CD14-positive monocyte (primary cell): ENCODE measurements at places on chromosomes 13 and 19.

DNA sequence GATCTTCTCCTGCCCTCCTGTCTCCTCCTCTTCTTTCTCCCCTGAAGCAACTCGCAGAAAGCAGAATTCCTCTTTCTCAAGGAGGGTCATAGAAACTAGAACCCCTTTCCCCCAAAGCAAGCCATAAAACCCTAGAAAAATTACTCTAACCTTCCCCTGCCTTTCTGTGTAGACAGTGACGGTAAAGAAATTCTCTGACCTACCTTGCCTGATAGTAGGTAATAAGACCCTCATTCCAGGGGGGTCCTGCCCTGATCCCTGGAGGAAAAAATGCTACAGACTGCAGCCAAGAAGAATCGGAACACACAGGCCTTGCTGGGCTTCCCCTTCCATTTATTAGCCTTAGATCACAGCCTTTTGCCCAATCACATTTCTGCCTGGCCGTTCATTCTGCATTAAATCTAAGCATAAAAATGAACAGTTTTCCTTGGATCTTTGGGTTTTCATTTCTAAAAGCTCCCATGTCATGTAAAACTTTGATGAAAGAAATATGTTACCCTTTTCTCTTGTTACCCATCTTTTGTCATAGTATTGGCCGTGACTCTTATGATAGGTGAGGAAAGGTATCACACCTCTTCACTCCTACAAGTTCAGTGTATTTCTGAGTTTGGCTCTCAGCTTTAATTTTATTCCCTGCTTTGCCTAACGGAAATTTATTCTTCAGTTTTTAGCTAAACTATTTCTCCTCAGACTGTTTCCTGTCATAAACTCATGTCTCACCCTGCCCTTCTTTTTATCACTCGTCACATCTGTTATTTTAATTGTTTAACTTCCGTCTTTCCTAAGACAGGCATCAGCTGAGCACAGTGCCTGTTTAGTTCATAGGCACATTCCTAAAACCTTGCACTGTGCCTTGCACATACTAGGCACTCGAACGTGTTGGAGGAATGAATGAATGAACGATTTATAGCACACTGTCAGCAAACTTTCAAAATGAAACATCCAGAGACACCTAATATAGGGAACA is 20.4 kb upstream of the CPB2 start:
- no peak for DNase-seq

GRCh38 chr13:45341799-45342500 is 967 bp upstream of the TPT1 start:
- DNase-seq, result peak; percentile 71

GRCh38 chr19:34305221-34306083 is 51.1 kb downstream of the GARRE1 start:
- no peak for DNase-seq

GRCh38 chr13:112053744-112054615 is 13.0 kb upstream of the SOX1 start:
- no peak for DNase-seq

DNA sequence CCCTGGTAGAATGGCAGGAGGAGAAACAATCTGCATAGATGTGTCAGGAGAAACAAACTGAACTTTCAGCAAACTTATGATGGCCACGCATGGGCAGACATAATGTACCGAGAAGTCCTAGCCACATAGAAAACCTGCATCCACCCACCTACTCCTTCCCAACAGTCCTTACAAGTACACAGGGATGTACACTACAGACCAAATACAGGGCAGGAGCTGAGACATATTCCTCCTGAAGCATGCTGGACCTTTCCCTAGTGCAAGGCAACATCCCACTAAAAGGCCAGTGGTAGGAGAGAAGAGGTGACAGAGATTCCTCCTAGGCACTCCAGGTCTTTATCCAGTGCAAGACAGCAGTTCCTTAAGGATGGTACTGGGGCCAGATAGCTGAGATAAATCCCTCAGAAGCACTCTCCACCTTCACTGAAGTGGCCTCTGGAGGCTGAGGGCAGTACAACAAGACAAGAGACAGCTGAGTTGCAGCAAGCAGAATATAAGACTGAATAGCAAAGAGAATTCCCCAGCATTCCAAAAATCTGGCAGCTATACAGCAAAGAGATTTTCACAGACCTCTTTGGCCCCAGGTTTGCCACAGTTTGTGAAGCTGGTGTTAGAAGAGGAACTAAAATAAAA is 18.3 kb downstream of the VWA8 start:
- no peak for DNase-seq

- DNase-seq, result no peak
Observed at GRCh38 chr13:52798770-52799430, 49.5 kb downstream of the PCDH8 start.

DNA sequence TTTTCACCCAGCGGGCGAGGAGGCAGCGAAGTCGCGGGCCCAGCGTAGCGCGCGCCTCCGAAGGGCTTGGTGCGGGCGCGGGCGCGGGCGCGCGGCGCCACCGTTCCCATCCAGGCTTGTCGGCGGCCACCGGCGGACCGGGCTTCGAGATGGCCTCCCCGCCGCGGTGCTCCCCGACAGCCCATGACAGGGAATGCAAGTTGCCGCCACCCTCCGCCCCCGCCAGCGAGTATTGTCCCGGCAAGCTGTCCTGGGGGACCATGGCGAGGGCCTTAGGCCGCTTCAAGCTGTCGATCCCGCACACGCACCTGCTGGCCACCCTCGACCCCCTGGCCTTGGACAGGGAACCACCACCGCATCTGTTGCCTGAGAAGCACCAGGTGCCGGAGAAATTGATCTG is at the start of gene WDR88:
WDR88 (plus strand) TSS at position 94 of the 400 bp plus-strand sequence; CDS start at position 150, 56 bp downstream.
- DNase-seq, result no peak

DNA sequence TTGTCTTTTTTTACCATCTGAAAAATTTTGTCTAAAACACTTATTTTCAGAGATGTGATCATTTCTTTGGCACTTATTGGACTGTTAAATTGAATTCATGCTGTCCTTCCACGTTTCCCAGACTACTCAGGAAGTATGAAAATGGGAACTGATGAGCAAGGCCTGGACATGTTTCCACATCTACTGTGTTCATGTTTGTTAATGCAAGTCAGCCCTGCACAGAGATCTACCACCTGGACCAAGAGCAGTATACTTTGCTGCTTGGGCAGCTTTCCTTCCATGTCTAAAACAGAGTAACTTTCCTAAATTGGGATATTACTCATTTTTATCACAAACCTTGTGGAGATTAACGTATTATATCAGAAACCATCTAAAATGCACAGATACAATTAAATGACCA is 687.4 kb downstream of the DIAPH3 start:
- no peak for DNase-seq

DNA sequence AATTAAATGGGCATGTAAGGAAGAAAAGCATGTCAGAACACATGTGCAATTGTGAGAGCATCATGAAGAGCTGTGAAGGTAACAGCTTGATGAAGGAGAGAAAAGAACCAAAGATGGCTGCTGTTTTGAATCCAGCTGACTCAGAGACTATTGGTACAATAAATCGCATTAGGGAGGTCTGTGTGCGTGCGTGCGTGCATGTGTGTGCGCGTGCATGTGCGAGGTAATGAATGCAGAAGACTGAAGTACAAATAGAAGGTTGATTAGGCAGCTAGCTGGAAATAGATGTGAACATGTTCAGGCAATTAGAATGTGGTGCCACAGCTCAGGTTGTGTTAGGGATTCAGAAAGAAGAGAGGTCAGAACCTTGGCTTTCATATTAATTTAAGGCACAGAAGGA is 440.5 kb downstream of the OXGR1 start:
- no peak for DNase-seq

GRCh38 chr19:48636859-48637448 is at the start of gene DBP:
Gene DBP, minus strand, starts transcription at chr19:48637379. Its CDS starts 385 bp downstream, at chr19:48636994.
- DNase-seq, result no peak

DNA sequence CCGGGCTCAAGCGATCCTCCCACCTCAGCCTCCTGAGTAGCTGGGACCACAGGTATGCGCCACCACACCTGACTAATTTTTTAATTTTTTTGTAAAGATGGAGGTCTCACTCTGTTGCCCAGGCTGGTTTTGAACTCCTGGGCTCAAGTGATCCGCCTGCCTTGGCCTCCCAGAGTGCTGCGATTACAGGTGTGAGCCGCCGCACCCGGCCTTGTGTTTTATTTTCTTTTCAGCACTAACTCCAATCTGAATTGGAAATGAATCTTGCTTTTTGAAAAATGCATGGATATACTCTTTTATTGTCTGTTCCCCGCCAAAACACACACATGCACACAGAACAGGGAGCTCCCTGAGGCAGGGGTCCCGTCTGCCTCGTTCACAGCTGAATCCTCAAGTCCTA is 1.3 kb upstream of the ISOC2 start:
- DNase-seq, result no peak

GRCh38 chr13:106143392-106143791 is 392.1 kb downstream of the EFNB2 start:
- no peak for DNase-seq

GRCh38 chr13:107466326-107467099 is 748.8 kb downstream of the LIG4 start:
- no peak for DNase-seq

GRCh38 chr19:48325265-48325910 is at the start of gene EMP3:
Gene EMP3, plus strand, starts transcription at chr19:48325552. Its CDS starts 1,293 bp downstream, at chr19:48326845.
- DNase-seq, result peak; percentile 89

DNA sequence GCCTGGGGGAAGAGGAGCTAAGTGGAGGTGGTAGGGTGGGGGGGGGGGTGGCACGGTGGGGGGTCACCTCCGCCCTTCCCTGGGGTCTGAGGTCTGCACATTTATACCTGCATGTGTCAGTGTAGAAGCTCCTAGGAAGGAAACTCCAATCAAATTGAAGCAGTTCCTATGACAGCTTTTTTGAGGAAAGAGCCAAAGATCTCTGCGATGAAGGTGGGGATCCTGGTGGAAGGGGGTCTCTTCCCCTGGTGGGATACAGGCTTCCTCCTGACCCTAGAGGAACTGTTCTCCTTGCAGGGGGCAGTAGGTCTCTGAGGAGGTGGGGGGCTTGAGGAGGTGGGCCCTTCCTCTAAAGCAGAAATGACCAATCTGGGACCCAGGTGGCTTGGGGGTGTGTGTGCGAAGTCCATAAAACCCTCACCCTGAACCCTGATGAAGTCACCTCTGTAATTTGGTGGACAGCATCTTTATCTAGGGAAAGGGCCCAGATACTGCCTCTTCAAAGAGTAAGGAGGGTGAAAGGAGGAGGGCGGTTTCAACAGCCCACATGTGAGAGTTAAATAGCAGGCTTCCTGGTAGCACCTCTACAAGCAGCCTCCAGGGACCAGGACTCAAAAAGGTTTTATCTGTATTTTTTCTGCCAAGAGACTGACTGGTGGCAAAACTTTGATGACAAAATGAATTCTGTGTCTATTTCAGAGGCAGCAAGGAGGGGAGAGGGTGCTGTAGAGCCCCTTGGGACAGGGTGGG is 12.9 kb downstream of the RANBP3 start:
- DNase-seq, result no peak

- no peak for DNase-seq
Observed at GRCh38 chr19:16581145-16581970, 9.1 kb upstream of the SLC35E1 start.

DNA sequence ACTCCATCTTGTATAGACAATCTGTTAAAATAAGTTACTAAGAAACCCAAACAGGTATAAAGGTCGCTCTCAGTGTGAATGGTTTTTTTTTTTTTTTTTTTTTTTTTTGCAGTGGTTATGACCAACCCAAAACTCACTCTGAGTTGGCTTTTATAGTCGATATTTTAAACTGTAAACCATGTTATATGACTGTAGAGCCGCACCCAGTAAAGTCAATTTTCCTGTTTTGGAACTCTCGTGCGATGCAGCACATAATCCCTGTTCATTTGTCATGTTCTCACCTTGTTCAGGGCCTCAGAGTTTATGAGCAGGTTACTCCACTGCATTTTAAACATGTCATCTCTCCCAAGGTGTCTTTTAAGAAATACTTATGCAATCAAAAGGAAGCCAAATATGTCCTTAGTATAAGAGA is 112.5 kb downstream of the KLF5 start:
- DNase-seq, result no peak

DNA sequence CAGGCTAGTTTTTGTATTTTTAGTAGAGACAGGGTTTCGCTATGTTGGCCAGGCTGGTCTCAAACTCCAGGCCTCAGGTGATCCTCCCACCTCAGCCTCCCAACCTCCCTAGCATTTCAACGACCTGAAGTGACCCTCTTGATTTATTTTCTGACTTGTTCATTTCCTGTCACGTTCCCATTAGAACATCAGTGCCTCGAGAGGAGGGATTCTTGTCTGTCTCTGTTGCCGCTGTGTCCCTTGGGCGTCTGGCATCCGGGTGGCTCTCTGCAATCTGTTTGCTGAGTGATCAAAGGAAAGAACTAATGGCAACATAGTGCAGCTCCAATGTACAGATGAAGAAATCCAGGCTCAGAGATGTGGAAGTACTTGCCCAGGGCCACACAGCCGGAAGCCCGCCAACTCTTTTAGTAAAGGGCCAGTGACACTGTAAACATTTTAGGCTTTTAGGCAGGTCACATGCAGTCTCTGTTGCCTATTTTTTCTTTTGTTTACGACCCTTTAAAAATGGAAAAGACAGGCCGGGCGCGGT is 47.5 kb downstream of the NFIC start:
- DNase-seq, result no peak
